IPS DF 19.7 (cell line): ENCODE measurements at places on chromosomes 6 and 20.

DNA sequence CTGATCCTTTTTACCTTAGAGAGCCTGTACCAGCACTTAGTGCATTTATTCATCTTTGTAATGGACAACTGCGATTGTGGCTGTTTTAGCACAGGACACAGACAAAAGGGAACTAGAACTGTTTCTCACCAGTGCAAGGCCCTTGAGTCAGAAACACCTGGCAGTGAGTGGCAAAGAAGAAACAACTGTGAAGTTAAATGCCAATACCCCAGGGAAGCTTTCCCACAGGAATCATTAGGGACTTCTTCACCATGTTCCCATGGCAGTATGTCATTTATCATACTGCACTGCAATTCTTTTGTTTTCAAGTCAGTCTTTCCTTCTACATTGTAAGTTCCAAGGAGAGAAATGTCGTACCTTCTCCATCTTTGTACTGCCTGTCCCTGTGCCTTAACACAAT is 28.6 kb upstream of the CDYL start:
- no peak for DNase-seq

DNA sequence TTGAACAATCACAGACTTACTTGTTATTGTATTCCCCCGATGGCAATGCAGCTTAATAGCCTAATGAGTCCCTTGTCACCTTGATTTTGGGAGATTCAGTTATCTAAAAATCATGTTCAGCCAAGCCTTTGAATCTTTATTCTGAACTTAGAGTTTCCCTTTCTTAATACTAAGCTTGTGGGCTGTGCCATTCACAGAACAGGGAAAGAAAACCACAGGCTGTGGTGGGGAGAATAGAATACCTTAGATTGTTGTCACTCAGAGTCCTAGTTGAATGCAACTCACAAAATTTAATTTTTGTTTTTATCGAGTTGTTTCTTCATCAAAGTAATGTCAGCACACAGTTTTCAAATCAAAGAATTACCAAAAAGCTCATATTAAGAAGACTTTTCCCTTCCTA is 37.4 kb downstream of the RFPL4B start:
- no peak for DNase-seq

- peak; percentile 73 for DNase-seq
Measured at GRCh38 chr20:47688385-47689381, 96.6 kb downstream of the SULF2 start.

DNA sequence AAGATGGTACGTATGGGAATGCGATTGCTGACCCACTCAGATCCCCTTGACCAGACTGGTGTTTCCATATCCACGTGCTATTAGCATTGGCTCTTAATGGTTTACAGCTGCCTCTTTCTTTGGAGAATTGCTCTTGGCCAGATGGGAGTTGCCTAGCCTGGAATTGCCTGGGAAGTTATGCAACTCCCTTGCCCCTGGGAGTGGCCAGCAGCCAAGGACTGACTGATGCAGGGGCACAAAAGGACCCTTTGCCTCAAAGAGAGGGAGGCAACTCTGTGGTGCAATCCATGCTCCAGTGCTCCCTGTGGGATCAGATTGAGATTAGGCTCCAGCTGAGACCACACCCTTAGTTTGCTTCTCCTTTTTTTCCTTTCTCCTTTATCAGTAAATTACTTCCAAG is 203.5 kb upstream of the JAG1 start:
- no peak for DNase-seq

DNA sequence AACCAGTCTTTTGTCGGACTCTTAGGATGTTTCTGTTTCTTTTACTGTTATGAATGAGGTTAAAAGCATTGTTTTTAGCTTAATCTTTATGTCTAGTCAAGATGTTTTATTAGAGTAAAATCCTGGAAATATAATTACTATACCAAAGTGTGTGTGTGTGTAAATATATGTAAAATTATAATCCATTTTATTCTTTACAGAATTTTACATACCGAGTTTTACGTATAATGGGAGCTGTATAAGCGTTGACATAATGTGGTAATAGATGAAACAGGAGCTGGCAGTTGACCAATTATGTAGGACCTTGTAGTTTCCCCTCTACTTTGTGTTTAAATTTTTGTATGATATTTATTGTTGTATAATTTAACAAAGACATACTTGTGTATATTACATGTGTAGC is 16.7 kb downstream of the MAP3K4 start:
- no peak for DNase-seq

GRCh38 chr6:9581155-9581554 is 833.7 kb downstream of the TFAP2A start:
- no peak for DNase-seq

DNA sequence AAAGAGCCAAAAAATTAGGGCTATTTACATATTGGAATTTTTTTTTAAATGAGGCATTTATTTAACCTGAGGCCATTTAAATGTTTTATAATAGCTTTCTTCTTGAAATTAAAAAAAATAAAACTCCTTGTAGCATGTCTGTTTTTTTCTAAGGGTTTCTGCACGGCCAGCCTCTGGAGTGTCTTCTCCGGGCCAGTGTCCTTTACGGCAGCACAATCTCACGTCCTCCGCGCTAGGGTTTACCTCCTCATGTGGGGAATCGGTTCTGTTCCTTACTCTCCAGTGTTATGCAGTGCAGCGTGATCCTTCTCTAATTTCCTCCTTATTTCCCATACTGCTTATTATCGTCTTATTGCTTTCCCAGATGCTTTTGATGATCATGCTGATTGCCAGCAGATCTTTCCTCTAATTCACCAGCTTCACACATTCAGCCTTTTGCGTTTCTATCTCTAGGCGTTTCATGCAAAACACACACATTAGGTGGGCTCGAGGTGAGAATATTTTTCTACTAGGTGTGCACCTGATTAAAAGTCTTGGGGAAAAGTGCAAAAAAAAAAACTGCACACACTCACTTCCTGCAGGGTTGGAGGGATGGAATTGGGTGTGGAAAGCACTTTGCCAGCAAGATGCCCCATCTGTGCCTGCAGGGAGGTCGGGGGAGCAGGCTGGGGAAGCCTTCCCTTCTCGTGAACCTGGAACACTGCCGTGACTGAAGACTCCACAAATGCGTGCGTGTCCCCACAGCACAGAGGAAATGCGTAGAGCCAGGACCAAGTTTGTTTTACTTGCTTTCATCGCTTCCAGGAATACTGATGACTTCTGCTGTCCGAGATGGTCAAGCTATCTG is 56.1 kb downstream of the PSMG4 start:
- DNase-seq = no peak

DNA sequence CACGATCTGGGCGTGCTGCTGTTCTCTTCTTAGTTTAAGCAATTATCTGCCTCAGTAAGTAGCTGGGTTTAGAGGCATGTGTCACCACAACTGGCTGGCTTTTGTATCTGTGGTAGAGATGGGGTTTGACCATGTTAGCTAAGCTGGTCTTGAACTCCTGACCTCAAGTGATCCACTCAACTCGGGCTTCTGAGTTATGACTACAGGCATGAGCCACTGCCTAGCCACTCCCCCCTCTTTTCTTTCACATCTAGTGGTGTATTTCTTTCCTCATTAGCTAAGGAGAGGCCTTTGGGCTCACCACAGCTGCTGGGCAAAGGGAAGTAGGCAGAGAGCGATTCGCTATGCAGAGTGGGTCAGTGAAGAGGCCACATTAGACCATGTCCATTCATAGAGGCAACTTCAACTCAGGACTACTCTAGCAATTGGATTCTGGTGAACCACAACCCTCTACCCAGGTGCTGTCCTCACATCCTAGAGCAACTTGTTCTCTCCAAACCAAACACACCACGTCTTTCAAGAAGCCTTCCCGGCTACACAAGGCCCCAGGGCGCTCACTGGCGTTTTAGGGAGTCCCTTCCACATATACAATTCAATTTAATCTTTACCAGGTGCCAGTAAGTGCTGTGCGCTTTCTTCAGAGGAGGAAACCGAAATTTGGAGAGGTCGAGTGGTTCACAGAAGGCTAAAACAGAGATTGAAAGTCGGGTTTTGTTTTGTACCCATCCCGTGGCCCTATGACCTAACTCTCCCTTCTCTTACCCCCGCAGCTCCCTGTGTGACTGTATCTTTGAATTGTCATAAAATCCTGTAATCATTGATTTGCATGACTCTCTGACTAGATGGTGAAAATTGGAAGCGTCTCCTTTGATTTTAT is 26.5 kb upstream of the GFOD1 start:
- DNase-seq = no peak

GRCh38 chr20:4074877-4075455 is 59.6 kb upstream of the RNF24 start:
- no peak for DNase-seq

DNA sequence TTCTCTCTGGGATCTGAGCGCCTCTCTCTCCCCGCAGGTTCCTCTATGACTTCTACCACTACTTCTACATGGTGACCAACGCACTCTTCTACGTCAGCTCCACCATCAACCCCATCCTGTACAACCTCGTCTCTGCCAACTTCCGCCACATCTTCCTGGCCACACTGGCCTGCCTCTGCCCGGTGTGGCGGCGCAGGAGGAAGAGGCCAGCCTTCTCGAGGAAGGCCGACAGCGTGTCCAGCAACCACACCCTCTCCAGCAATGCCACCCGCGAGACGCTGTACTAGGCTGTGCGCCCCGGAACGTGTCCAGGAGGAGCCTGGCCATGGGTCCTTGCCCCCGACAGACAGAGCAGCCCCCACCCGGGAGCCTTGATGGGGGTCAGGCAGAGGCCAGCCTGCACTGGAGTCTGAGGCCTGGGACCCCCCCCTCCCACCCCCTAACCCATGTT is 36.3 kb upstream of the MRGBP start:
- DNase-seq = no peak

DNA sequence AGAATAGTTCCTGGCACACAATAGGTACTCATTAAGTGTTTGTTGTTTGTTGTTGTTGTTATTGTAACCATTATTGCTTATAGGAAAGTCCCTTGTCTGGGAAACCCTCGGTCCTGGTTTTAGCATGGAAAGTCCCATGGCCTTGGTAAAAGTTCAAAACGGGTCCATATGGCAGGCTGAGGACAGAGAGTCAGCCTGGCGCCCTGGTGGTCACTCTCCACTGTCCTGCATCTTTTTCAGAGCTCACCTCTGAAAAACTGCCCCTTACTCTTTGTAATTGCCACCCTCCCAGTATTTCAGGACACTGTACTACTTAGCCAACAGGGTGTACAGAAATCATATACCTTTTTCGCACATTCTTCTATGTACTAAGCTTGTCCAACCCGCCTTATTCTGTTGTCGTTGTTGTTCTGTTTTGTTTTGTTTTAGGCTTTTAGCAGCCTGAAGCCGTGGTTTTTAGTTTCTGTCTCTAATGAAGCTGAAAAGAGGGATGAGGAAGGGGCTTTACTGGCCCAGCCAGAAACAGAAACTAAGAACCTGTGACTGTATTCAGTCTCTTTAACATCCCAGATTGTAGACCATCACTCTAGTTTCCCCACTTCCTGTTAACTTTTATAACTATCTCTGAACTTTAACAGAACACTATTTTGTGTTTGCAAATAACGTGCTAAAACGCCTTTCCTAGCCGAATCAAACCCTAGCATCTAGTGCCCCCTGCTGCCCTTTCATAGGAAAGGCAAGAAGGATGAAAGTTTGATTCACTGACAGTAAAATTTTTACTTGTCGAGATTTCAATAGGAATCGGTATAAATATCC is 7.6 kb upstream of the TMEM14A start:
- DNase-seq = no peak

DNA sequence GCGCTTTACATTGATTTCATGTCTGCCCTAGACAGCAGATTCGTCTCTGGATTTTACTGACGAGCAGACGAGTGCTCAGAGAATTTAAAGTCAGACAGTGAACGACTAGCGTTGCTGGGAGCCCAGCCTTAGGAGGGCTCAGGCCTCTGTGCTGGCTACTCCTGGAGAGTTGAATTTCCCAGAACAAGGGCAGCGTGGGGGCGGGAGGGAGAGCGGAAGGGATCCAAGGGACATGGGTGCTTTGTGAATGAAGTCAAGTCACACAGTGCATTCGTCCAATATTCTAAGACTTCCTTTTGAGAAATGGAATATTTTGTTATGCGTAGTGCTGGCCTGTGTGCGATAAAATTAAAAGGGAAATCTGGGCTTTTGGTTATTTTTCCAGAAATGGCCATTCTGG is 126.5 kb downstream of the MYLK4 start:
- no peak for DNase-seq

DNA sequence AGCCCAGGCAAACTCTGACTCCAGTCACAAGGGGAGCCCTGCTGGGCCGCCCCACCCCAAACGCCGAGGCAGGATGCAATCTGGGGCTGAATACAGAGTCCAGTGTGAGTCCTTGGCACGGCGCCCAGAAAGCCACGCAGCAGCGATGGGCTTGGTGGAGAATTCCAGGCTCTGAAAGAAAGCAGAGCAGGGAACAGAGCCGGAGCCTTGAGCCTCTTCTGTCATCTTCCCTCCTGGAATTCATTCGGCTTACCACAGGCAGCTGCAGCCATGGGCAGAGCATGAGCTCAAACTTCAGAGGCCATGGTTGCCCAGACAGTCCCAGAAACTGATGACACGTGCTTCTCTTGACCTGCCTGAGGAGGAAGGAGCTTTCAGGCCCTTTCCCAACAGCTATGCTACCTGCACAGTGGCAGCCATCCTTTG is 441.1 kb upstream of the JARID2 start:
- no peak for DNase-seq

GRCh38 chr6:164322533-164322932 is 908.0 kb downstream of the QKI start:
- DNase-seq = no peak

DNA sequence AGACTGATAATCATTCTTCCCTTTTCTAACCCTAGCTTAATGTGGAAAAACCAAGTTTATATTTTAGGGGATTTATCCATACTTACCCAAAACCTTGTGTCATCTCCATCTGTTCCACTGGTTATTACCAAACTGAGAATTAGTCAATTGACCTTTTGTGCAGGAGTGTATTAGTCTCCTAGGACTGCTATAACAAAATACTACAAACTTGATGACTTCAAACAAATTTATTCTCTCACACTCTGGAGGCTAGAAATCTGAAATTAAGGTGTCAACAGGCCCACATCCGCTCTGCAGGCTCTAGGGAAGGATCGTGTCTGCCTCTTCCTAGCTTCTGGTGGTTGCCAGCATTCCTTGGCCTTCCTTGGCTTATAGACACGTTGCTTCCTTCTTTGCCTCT is 12.7 kb upstream of the GMDS start:
- no peak for DNase-seq

GRCh38 chr20:35108921-35109320 is 16.3 kb upstream of the TRPC4AP start:
- DNase-seq = no peak

DNA sequence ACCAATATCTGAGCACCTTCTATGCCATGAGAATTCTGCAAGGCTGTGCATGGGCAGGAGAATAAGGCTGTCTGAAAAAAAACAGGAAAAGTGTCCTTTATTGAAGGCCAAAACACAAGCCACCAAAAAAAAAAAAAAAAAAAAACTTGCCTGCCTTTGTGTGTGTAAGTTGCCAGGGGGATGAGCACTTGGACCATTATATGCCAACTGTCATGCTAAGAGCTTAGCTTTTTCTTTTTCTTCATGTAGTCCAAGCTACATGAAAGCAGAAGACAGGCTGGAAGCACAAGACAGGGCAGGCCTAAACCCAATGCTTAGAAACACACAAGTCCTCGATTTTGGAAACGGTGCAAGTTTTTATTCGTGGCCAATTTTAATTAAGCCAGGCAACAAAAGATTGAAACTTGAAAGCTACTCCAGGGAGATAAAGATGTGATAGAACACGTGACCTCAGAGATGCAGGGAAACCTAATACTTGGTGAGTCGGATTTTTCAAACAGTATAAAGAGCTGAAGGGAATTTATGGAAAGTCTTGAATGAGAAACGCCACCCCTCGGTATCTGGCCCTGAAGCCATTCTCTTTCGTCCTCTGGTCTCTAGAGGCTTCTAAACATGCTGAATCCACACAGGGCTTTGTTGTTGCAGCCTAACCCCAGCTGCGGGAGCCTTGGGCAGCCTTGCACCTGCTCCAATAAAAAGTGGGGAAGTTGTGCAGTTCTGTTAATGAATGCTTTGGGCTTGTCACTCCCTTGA is 8.6 kb downstream of the BMP7 start:
- DNase-seq = no peak
